Immature natural killer cell (primary cell): ENCODE measurements at places on chromosomes 6 and 20.
A peak's percentile ranks its signal among the peaks of the same experiment; 100 is the strongest.

GRCh38 chr20:9742821-9743220, 96.1 kb downstream of the PAK5 start:
- no peaks in the 10 kb centered on the region for H3K27me3 ChIP-seq
- H3K4me3 ChIP-seq = no peak overlapping the region
- H3K36me3 ChIP-seq = no peaks in the 10 kb centered on the region
- H3K27ac ChIP-seq = no peak overlapping the region

DNA sequence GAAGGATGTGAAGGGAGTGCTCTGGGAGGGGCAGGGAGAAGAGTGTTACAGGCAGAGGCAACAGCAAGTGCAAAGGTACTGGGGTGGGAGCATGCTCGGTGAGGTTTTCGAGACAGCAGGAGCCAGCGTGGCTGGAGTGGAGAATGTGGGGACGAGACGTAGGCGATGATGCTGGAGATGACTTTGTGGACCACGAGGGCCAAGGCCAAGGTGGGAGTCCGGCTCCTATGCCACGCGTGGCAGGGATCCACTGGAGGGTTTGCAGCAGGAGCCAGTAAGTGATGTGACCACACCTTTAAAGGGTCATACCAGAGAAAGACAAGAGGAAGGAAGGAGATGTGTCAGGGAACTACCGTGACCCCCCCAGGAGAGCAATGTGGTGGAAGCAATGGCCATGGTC, 7.3 kb downstream of the PTGIS start:
- no peak overlapping the region for H3K27ac ChIP-seq
- peaks cover 11% of the 10 kb centered on the region for H3K27me3 ChIP-seq
- no peak overlapping the region for H3K4me3 ChIP-seq
- no peaks in the 10 kb centered on the region for H3K36me3 ChIP-seq

DNA sequence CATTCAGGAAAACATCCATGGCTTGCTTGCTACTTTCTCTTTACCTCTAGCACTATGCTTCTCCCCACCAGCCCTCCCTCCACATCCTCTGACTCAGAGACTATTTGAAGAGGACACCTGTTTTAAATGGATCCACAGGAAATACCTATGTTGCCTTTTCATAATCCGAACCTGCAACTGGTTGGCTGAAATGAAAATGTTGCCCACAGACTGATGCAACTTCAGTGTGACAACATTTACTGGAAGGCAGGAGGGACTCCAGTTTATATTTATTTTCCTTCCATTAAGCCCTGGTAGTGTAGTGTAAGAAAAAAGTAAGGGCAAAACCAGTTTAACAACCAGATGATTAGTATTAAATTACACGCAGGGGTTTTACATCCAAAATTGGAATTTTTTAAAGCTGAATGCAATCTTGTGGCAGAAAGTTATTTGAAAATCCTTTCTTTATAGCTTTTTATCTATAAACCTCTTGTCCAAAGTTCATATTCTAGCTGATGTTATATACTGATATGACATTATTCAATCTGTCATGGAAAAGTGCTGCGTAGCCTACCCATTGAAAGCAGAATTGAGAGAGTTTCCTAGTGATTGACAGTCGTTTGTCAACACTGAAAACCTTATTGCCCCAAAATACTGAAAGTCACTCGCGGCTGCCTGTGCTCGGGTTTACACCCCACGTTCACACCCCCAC, 881 bp upstream of the AIG1 start:
- peak; percentile 9 for DNase-seq
- H3K4me3 ChIP-seq = peak overlapping the region; percentile 94
- H3K36me3 ChIP-seq = no peaks in the 10 kb centered on the region
- peak overlapping the region; percentile 91 for H3K27ac ChIP-seq
- H3K27me3 ChIP-seq = peaks cover 17% of the 10 kb centered on the region
- peaks cover 28% of the 10 kb centered on the region for H3K4me1 ChIP-seq

DNA sequence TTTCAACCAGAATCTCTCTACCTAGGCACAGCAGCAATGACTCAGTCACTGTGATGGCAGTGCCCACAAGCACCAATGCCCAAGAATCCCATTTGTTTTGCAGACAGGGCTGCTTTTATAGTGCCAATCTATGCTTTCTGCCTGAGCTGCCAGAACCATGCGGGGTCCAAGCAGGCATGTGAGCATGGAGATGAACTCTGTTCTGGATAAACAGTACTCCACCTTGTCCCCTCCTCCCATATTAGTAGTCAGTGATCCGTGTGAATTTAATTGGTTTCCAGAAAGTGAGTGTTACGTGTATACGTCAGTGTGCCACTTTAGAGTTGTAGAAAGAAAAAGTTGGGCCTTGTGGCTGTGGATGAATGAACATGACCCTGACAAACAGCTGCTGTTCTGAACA, 79.4 kb downstream of the SASH1 start:
- no peak overlapping the region for H3K4me3 ChIP-seq
- H3K27me3 ChIP-seq = peaks cover 4% of the 10 kb centered on the region
- H3K36me3 ChIP-seq = no peaks in the 10 kb centered on the region
- no peaks in the 10 kb centered on the region for H3K4me1 ChIP-seq
- no peak for DNase-seq

DNA sequence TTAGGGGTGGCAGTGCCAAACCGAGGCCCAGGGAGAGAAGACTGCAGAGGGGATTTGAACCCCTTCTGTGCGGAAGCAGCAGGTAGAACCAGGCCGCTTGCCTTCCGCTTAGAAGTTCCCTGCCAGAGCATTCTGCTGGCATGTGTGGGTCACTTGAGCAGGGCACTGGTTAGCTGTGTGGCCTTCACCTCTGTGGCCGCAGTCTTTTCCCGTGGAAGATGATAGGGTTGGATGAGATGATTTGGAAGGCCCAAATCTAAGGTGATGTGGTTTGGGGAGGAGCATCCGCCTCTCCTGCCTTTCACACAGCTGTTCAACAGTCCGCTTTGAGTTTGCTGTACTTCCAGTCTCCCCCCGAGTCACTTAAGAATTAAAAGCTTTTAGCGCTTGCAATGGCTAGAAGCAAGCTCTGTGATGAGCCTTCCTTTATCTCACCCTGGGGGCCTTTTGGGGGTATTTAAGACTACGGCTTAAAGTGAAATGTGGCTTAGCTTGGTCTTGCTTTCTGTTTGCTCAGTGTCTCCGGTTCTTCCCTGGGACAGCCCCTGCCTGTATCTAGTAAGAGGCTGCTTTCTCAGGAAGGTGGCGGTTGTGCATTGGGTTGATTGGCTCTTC, 743 bp downstream of the CMTR1 start:
- peak overlapping the region; percentile 97 for H3K27ac ChIP-seq
- H3K27me3 ChIP-seq = peaks cover 24% of the 10 kb centered on the region
- H3K4me3 ChIP-seq = peak overlapping the region; percentile 87
- H3K4me1 ChIP-seq = peaks cover 25% of the 10 kb centered on the region
- DNase-seq = peak; percentile 34

DNA sequence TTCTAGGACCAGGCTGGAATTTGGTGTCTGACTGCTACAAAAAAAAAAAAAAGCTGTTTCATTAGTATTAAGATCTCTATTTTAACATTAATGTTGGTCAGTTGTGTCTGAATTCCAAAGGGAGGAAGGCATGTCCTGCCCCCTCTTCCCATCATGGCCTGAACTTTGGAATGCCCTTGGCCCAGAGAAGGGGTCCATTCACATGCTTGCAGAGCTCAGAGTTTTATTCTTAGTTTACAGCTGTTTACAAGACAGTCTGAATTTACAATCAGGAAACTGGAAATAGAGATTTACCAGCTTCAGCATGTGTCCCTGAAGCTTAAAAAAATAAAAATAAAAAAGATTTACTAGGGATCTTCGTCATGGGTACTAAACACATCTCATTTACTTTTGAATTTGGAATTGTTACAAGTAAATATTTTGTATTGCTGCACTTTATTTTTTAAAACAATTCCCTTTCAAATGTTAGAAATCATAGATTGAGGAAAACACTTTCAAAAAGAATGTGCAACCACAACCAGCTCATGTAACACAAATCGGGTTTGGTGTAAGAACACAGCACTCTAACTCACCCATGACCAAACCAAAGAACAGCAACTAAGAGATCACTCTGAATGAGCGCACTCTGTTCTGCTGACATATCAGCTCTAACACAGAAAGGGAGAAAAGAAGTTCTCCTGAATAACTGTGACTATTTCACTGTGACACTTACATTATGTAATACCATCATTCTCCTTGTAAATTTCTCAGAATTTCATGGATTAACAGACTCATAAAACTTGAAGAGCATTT, 6.6 kb upstream of the SERPINB6 start:
- H3K4me3 ChIP-seq = no peak overlapping the region
- H3K27ac ChIP-seq = no peak overlapping the region
- H3K27me3 ChIP-seq = no peaks in the 10 kb centered on the region
- no peak for DNase-seq
- peaks cover 12% of the 10 kb centered on the region for H3K4me1 ChIP-seq

- H3K4me1 ChIP-seq = no peaks in the 10 kb centered on the region
- peaks cover 4% of the 10 kb centered on the region for H3K27me3 ChIP-seq
- H3K27ac ChIP-seq = no peak overlapping the region
- H3K36me3 ChIP-seq = no peaks in the 10 kb centered on the region
- no peak overlapping the region for H3K4me3 ChIP-seq
These were observed 551.6 kb upstream of the CITED2 start for GRCh38 chr6:139925894-139926641.

DNA sequence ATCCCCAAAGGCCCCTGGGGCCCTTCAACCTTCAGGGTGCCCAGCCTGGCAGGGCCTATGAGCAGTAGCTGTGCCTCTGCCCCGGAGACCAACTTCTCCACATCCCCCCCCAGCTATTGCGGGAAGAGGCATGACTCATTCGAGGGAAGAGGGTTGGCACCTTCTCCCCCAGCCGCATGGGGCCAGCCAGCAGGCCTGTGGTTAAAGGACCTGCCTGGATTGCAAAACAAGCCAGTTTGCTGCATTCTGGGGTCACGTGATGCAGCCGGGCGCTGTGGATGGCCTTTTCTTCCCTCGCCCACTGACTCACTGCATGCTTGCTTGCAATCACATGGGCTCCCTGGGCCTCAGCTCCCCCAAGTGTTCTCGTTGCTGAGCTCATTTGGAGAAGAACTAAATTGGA, 182.5 kb downstream of the MAFB start:
- H3K36me3 ChIP-seq = no peaks in the 10 kb centered on the region
- no peak overlapping the region for H3K4me3 ChIP-seq
- DNase-seq = no peak
- H3K27me3 ChIP-seq = peaks cover 8% of the 10 kb centered on the region

GRCh38 chr6:79034865-79035264, 43.2 kb downstream of the PHIP start:
- H3K27ac ChIP-seq = peak overlapping the region; percentile 1
- no peak overlapping the region for H3K4me3 ChIP-seq
- H3K36me3 ChIP-seq = peaks cover 26% of the 10 kb centered on the region
- DNase-seq = no peak

DNA sequence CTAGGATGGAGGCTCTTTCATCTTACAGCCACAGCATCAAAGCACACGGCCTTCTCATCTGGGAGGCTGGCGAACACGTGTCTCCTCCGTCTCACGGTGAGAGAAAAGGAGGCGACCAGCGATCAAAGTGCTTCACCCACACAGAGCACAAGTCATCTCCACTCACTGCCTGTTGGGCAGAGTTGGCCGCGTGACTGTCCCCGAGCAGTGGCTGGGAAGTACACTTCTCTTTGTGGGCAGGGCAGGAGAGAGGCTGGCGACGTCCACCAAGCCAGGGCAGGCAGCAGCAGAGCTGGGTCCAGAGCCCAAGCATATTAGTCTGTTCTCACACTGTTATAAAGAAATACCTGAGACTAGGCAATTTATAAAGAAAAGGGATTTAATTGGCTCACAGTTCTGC, 64.1 kb upstream of the FOXC1 start:
- H3K36me3 ChIP-seq = peaks cover 39% of the 10 kb centered on the region
- peaks cover 4% of the 10 kb centered on the region for H3K27me3 ChIP-seq
- H3K4me3 ChIP-seq = no peak overlapping the region
- H3K27ac ChIP-seq = no peak overlapping the region

DNA sequence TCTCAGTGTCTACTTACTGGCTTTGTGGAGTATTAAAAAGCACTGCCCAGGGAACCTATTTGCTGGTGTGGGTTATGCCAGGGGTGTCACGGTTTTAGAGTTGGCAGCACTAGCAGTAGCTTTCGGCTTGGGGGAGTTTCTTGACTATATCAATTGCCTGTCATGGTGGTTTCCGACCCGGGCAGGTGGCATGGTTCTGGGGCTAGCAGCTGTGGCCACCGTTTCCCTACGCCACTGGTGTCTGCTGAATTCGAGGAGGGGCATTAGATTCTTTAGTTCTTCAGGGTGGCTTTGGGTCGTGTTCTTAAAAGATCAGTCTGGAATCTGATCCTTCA, 55.6 kb upstream of the FOXC1 start:
- H3K4me1 ChIP-seq = peaks cover 40% of the 10 kb centered on the region
- peak overlapping the region; percentile 93 for H3K27ac ChIP-seq
- peaks cover 12% of the 10 kb centered on the region for H3K27me3 ChIP-seq
- H3K36me3 ChIP-seq = peaks cover 4% of the 10 kb centered on the region

- no peak overlapping the region for H3K4me3 ChIP-seq
- no peaks in the 10 kb centered on the region for H3K4me1 ChIP-seq
- no peak for DNase-seq
- peaks cover 24% of the 10 kb centered on the region for H3K27me3 ChIP-seq
These were observed 17.0 kb upstream of the CLPSL2 start for GRCh38 chr6:35759426-35759825.
